ENCODE measurements at places on chromosomes 12 and 14.

DNA sequence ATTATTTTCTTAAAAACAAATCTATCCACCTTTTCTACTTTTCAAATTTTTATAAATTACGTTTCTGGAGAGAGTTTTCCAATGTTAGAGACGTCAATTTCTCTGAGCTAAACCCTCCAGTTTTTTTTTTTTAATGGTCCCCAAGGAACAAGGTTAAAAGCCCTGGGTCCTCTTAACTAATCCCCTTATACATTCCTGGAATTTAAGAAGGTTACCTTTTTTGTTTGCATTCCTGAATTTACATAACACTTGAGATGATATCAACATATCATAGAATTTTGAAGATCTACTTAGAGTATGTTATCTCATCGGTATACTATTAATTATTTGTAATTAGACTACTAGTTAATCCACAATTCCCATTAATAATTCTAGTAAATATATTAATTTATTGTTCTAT is 662.2 kb upstream of the LRFN5 start:
- no peak for DNase-seq

GRCh38 chr12:109553483-109553882 is 19.8 kb downstream of the MMAB start:
- no peak for DNase-seq

GRCh38 chr14:20413744-20414082 is 412 bp upstream of the TEP1 start:
- DNase-seq = no peak

DNA sequence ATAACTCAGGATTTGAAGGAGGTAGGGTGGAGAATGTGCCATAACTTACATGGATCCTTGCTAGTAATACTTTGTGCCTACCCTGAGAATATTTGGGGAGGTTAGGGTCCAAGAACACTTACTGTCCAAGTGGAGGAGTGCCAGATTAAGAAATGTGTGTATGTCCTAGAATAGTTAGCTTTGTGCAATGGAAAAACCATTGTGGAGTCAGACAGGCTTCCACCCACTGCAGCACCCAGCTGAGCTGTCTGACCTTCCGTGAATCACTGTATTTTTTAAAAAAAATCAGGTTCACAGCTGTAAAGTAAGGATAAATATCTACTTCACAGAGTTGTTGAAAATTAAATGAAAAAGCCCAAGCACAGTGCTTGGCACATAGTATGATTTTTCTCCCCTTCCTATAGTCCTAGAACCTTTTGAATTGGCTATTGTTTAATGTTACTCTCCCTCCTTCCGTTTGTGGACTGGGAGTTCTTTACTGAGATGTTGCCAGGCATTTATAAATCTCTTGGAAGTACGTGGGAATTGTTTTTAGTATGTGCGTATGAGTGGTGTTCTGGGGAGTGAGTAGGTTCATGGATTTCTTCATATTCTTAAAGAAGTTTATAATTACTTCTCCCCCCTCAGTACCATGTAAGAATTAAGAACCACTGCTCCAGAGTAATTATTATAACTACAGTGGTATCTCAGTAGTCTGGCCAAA is 9.2 kb downstream of the RAB21 start:
- DNase-seq = no peak

Data from HCT116 (cell line).